ENCODE measurements at places on chromosomes 3 and 15.

GRCh38 chr3:9201955-9202354 is 47.5 kb downstream of the SRGAP3 start:
- DNase-seq: no peak

DNA sequence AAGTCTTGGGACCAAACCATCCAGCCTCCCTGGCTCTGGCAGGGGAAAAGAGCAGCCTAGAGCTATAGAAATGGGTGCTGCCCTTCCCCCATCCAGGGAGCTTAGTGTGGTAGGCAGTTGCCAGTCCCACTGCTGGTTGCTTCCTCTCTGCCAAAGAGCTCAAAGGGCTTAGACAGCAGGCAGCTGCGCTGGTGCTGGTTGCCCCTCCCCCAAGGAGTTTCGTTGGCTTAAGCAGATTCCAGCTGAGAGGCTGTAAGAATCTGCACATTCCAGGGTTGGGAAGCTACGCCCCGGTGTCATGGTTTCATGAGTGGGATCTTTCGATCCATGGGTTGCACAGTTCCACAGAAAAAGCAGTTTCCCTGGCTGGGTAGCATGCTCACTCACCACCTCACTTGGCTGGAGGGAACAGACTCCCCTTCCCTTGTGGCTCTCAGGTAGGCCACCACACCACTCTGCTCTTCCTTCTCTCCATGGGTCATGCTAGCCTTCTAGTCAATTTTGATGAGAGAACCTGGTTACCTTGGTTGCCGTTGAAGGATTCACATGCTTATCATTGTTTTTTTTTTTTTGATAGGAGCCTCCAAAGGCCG is 195.1 kb downstream of the EPHA6 start:
- DNase-seq: no peak

GRCh38 chr3:140753865-140754754 is 76.2 kb downstream of the TRIM42 start:
- no peak for DNase-seq

- no peak for DNase-seq
Measured at GRCh38 chr3:70061096-70061495, 61.6 kb downstream of the SAMMSON start.

DNA sequence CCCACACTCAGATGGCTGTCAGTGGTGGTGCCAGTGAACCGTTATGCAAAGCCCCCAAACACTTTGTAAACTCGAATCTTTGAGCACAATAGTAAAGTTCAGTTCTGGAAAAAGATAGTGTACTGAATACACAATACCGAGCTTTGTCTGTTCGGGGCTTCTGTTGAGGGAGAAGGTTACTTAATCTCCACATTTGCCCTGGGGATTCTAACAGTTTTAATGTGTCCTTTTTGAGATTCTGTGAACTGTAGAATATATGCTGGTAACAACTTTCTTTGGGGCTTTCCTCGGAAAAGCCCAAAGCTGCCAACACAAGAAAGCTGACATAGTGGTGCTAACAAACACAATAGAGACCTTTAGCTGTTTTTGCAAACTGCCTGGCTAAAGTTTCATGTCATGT is 686.5 kb downstream of the ROBO1 start:
- DNase-seq: no peak

DNA sequence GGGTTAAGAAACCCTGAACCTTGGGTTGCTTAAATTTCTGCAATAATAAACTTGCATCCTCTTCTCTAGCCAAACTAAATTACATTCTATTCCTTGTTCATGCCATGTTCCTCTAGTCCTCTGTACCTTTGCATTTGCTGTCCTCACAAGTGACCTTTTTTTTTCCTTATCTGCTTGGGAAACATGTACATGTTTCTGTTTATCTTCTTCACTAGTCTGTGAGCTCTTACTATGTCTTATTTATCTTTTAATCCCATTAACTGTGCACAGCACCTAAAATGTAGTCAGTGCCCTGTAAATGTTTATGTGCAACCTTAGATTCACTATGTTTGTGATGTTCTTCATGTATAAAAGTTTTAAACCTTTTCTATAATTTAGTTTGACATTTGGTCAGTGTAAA is 61.9 kb downstream of the REC114 start:
- no peak for DNase-seq

GRCh38 chr15:43249699-43250203 is 17.0 kb downstream of the TGM5 start:
- DNase-seq: no peak

DNA sequence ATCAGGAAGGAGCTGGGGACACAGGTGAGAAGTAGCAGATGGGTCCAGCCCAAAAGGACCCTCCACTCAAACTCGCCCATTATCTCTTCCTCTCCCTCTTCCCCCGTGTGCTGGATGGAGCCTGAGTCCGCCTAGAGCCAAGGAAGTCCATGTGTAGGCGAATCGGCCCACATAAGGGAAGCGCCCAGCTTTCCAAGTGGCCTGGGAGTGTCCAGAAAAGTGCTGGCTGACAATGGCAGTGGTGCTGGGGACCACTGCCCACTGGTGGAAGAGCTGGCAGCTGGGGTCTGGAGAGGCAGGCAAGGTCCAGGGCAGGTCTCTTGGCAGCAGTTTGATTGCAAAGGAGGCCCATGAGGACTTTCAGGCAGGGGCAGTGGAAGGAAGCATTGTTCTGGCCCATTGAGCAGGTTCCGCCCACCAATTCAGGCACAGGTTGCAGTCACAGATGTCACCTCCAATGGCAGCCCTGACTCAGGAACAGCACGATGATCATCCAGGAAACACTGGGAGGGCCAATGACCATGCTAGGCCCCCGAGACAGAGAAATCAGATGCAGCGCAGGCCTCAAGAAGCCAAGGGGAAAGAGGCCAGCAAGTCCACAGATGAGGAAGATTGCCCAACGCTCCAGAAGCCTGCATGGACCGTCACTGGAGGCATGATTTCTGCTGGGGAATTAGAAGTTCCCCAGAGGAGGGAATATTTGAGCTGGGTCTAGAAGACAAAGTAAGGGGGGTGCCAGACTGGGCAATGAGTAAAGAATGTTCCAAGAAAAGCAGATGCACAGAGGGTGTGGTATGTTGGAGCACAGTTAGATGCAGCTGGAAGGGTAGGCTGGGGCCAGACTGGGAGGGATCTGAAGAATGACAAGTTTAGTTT is 3.0 kb downstream of the MFGE8 start:
- DNase-seq: no peak

DNA sequence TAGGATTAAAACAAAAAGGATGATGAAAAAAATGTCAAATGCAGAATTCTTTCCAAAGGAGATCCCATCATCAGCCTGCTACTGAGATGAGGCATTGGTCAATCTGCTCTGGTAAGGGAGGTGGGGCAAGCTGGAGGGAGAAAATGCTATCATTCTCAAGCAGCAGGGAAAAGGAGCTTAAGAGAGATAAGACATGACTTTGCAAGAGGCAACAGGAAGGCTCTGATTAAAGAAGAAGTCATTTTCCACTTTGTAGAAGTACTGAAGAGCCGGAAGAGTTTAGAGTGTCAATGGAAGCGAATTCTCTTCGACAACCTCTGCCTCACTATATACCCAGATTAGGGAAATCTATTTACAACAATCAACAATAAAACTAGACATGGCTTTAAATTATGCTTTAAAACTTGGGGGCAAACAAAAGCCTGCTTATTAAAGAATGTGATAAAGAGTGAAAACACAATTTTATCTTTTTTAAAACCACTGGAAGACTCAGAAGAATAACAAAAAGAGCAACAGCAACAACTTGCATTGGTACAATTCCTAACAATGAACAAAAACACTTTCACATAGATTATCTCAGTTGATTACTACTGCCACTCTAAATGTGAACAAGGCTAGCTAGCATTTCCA is 81.8 kb upstream of the NANOGP8 start:
- DNase-seq: no peak

- DNase-seq: no peak
Measured at GRCh38 chr3:877001-877400, 215.8 kb upstream of the CNTN6 start.

DNA sequence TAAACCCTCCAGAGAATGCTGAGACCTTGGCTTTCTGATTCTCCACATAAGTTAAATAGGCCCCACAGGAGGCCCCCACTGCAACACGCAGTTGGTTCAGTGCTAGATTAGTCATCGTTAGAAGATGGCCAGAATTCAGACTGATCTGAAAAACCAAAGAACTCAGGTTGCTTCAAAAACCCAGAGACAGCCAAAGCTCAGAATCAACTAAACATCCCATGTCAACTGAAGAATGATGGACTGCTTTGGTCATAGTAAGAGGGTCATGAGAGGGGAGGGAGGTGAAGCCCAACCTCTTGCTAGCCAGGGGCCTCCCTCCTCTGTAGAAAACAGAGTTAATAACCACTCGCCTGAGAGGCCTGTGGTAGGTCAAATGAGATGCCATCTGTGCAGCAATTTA is 93.1 kb downstream of the AKAP13 start:
- no peak for DNase-seq

GRCh38 chr3:119300991-119301391 is 6.8 kb downstream of the ARHGAP31 start:
- peak; percentile 64 for DNase-seq

DNA sequence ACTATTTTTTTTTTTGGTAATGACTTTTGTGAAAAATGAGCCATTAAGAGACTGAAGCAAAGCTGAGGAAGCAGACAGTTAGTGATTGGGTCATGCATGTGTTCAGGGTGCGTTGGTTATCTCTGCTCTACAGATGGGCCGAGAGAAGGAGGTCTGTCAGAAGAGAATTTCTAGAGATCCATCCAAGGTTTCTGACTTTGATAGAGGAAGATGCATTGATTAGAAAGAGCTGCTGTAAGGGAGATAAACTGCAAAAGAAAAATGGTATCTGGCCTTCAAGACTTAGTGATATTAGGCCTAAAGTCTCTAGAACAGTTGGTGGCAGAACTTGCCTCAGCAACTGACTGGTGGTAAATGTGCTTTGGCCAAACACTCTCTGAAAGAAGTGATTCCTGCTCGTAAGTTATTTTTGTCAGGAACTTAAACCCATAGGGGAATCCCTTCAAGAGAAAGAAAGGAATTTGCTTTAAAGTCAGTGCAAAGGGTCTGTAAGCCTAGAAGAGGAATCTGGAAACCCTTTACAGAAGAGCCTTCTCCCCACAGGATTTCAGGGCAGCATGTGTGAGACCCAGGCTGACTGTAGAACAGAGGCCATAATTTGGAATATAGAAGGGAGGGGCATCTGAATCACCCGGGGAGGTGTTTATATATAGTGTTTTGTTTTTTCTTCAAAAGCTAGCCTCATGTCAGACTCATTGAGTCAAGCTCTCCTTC is 67.8 kb downstream of the OPA1 start:
- DNase-seq: no peak

GRCh38 chr15:59941612-59942011 is 62.5 kb upstream of the FOXB1 start:
- DNase-seq: no peak

- DNase-seq: no peak
Measured at GRCh38 chr3:134645515-134645914, 5.3 kb downstream of the KY start.

- no peak for DNase-seq
Measured at GRCh38 chr15:30921781-30922479, 18.2 kb downstream of the FAN1 start.

GRCh38 chr3:145411605-145412004 is 749.4 kb downstream of the PLOD2 start:
- no peak for DNase-seq

DNA sequence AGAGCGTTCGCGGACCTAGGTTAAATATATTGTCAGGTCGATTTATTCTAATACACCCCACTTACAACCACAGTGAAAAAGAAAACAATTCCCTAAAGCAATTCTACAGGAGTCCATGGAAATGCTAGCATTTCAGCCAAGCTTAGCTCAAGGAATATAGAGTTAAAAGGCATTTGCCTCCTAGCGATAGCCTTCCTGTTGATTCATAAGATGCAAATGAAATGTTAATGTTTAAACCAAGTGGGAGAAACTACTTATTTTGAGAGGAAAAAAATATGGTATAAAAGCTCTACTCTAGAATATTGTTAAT is 1.7 kb upstream of the ALCAM start:
- no peak for DNase-seq

- no peak for DNase-seq
Measured at GRCh38 chr3:132342183-132342582, 25.0 kb downstream of the ACP3 start.

DNA sequence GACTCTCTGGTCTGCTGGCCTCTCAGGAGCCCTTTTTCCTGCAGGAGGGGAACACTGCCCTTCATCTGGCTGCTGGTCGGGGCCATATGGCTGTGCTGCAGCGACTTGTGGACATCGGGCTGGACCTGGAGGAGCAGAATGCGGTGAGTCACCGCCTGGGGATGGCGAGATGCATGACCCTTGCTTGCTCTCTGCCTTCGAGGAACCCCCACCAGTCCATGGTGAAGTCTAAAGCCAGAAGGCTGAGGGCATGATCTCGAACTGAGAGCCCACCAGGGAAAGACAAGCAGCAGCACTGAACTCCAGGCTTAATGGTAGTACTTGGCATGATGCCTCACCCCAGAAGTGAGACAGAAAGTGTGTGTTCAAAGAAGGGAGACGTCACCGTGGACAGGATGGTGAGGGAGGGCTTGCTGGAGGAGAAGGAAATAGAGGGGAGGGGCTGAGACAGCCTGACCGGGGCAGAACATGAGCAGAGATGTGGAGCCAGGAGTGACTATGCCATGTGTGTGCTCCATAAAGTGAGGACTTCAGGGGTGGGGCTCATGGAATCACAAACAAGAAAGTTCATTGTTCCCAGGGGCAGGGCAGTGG is 19.2 kb downstream of the ANKDD1A start:
- DNase-seq: no peak

DNA sequence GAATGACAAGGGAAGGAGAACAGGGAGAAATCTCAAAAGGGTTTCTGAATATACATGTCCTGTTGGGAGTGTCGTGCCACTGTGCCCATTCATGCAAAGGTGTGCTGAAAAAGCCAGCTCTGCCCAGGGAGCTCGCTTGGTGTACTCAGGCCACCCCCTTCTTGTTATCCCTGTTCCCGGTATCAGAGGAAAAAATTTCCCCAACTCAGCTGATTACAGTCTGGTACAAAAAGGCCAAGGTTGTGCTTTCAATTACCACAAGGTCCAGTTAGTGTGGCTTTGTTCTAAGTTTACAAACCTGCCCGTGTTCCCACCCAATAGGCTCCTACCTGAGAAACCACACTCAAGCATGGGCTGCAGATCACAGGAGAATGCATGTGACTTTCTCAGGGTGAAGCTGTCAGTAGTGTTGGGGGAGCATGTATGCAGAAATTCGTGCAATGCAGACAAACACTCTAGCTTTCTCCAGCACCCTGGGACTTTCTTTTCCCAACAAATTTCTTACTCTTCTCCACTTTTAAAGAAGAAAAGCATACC is 648.5 kb downstream of the NR2F2 start:
- no peak for DNase-seq

DNA sequence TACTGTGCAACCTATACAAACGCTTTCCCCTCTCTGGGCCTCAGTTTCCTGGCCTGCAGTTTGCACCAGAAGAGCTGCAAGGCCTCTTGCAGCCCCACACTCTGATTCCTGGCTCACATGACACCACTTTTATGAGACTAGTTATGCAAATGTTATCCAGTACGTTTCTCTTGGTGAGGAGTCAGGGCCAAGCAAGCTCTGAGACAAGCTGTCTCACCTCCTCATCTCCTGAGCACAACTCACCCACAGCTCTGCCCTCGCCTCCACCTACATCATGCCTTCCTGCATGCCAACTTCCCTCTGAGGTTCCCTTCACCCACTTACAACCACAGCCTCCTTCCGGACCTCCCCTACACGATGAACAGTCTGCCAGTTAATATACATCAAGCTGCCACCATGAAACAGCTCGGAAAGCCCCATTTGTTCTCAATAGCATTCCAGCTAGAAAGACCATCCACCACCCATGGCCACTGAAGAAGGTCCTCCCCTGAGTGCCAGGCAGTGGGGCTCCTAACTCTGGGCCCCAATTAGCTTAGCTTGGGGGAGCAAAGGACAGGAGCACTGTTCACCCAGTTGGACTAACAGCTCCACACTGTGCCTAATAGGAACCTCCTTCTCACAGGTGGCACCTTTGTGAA is 25.0 kb downstream of the CRYGS start:
- no peak for DNase-seq

GRCh38 chr3:83842511-83842910 is 1116.3 kb upstream of the CADM2 start:
- DNase-seq: no peak

Data from lower lobe of right lung (tissue), 2 donors.